ENCODE measurements at places on chromosomes 5 and 9. TPM values are rescaled to one million over a fixed set of nuclear protein-coding genes. Genes with fewer than 3 reads are reported as not detected.

- no peak overlapping the region for H3K27ac ChIP-seq
- no peaks in the 10 kb centered on the region for H3K4me1 ChIP-seq
- no peaks in the 10 kb centered on the region for H3K27me3 ChIP-seq
- no peak for DNase-seq
Observed at GRCh38 chr9:18208166-18209059, 265.5 kb upstream of the ADAMTSL1 start.

The CLIC3 gene
- 442 TPM for total RNA-seq

GRCh38 chr9:94713436-94714215, 12.9 kb upstream of the AOPEP start:
- DNase-seq, result no peak
- H3K36me3 ChIP-seq, result no peaks in the 10 kb centered on the region
- H3K27ac ChIP-seq, result no peak overlapping the region
- peaks cover 7% of the 10 kb centered on the region for H3K4me1 ChIP-seq
- no peaks in the 10 kb centered on the region for H3K27me3 ChIP-seq

The SPATA31E1 gene
- total RNA-seq, result not detected

DNA sequence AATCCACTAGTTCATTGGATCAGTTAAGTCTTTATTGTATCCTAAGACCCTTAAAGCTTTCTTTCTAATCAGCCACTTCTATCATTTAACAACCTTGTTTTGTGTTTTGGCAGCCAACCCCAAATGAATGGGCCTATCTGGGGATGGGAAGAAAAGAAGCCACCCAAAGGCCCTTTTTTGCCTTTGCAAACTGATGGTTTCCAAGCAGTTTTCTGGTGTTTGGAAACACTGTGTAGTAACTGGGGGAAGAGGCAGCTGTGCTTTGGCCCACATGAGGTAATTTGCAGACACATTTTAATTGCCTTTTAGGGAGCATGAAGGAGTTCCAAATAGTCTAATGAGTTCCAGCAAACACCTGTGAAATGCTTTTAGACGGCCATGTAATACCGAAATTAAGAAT, 1751.3 kb upstream of the WWC1 start:
- no peaks in the 10 kb centered on the region for H3K4me1 ChIP-seq
- H3K36me3 ChIP-seq, result no peaks in the 10 kb centered on the region
- no peaks in the 10 kb centered on the region for H3K27me3 ChIP-seq
- DNase-seq, result no peak
- H3K27ac ChIP-seq, result no peak overlapping the region

- peaks cover 16% of the 10 kb centered on the region for H3K27me3 ChIP-seq
- no peaks in the 10 kb centered on the region for H3K36me3 ChIP-seq
- no peak for DNase-seq
- H3K27ac ChIP-seq, result peak overlapping the region; percentile 55
- H3K4me1 ChIP-seq, result peaks cover 29% of the 10 kb centered on the region
Observed at GRCh38 chr9:129253803-129254381, 75.8 kb upstream of the IER5L start.

The ECSCR gene
- total RNA-seq, result 11.4 TPM

The CD14 gene
- 15.1 TPM for total RNA-seq

- no peak overlapping the region for H3K4me3 ChIP-seq
- H3K4me1 ChIP-seq, result no peaks in the 10 kb centered on the region
- H3K36me3 ChIP-seq, result no peaks in the 10 kb centered on the region
- DNase-seq, result no peak
Observed at GRCh38 chr9:38687992-38688391, 31.9 kb downstream of the FAM240B start.

The OR2V2 gene
- total RNA-seq, result not detected

- H3K4me1 ChIP-seq, result no peaks in the 10 kb centered on the region
- no peak for DNase-seq
- H3K27ac ChIP-seq, result no peak overlapping the region
Observed at GRCh38 chr9:7977586-7977985, 178.0 kb upstream of the DMAC1 start.
